ENCODE measurements at places on chromosomes 12 and 14.

DNA sequence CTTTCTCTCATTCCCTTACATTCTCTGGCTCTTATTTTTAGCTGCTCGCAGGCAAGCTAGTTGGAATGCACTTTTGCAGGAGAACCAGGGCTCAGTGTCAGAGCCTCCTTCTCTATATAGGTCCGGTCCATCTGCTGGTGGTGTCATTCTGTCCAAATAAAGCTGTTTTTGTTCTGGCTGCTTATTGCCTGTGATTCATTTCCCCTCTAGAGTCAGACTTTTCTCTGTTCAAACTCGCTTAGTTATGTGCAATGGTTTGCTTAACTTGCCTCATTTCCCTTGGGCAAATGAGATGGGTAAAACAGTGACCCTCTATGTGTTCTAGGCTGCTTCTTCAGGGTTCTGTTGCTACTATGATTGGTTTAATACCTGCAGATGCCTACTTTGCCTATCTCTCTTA lies 2.9 kb downstream of the SMARCD1 start:
- DNase-seq = no peak

GRCh38 chr12:5456030-5456429 lies 24.1 kb downstream of the NTF3 start:
- no peak for DNase-seq

DNA sequence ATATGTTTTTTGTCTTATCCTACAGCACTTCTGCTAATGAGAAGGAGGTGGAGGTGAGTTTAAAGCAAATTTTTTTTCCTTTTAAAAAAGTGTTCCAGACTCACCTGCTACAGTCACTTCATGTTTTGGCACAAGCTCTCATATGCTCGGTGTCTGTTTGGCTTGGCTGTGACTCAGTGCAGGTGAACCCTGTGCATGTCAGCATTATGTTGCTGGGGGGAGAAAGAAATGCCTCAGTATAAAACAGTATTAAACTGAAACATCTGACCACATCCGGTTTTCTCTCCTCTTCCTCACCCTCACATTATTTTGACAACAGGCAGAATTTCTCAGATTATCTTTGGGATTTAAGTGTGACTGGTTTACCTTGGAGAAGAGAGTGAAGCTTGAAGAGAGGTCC lies 105.2 kb downstream of the DNAI7 start:
- DNase-seq = peak; percentile 33

DNA sequence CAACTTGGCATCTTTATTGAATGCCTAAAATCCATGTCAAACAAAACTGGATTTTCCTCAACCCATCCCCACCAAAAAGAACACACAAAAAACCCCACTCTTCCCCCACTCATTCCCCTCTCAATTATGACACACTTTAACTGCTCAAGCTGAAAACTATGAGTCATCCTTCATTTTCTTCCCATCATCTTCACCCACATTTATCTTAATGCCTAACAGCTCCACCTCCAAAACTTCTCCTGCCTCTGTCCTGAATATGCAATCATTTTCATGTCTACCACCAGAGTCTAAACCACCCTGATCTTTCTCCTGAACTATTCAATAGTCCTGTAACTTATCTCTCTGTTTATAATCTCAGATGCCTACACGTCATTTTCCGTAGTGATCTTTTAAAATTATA lies 239.7 kb downstream of the BCAT1 start:
- no peak for DNase-seq

GRCh38 chr12:46560874-46561273 lies 188.3 kb upstream of the SLC38A2 start:
- no peak for DNase-seq

- DNase-seq = no peak
These were observed 60.2 kb upstream of the ATP2B1 start for GRCh38 chr12:89768586-89769482.

DNA sequence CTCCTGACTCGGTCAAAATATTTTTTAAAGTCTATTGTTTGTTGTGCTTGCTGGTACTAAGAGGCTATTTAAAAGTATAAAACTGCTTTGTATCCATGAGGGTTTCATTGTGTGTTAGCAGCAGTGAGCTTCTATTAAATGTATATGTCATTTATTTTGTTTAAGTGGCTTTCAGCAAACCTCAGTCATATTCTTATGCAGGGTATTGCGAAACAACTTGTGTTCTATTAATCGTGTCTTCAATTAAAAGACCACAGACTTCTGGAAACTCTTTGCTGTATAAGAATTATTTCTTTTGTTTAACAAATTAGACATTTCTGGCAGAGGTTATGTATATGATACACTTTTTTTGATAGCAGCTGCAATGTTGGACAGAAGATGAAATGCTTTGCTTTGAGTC lies 6.5 kb downstream of the IAPP start:
- no peak for DNase-seq

- no peak for DNase-seq
These were observed 10.7 kb upstream of the TMBIM6 start for GRCh38 chr12:49730568-49731101.

- no peak for DNase-seq
These were observed at the start of gene SLC24A4 for GRCh38 chr14:92323011-92323915. Gene SLC24A4, plus strand, starts transcription at chr14:92323165. Its CDS starts 666 bp downstream, at chr14:92323831.

- no peak for DNase-seq
These were observed 26.3 kb upstream of the ANO2 start for GRCh38 chr12:5971194-5971850.

DNA sequence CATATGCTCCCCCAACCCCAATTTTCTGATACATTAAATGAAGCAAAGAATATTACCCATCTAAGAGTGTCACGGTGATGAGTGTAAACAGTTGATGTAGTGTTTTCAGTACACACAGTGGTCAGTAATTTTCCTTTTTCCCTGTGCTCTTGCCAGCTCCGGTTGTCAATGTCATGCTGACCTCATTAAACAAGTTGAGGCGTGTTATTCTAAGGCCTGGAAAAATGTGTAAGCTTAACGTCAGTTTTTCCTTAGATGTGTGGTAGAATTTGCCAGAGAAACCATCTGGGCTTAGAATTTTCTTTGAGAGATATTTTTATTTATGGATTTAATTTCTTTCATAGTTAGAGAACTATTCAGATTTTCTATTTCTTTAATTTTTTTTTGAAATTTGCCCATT lies 11.7 kb upstream of the SERPINA6 start:
- DNase-seq = no peak

GRCh38 chr14:57686304-57686703 lies 179.6 kb downstream of the SLC35F4 start:
- DNase-seq = no peak

- DNase-seq = peak; percentile 18
These were observed 1108.8 kb upstream of the SEL1L start for GRCh38 chr14:82642425-82642824.

GRCh38 chr12:101108130-101108529 lies 101.9 kb downstream of the SLC5A8 start:
- no peak for DNase-seq

- DNase-seq = no peak
These were observed 59.3 kb upstream of the TMPO start for GRCh38 chr12:98456041-98456440.

DNA sequence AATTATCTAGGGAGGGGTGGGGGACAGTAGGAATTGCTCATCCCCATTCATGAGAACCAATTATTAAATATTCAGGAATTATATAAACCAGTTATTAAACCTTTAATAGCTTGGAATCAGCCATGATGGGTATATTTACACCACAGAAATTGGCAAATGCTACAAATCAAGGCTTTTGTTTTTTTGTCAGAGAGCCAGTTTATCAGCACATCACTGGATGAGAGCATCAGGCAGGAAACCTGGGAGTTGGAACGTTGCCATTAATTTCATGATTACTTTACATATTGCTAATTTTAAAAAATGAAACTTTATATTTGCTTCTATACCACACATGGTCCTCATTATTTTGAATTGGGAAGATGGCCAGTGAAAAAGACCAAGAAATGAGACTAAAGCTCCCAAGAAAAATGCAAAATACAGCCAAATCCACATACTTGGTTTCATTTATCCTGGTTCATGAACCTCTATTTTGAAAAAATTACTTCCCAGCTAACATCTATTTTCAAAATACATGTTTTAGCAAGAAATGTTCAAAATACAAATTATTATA lies 48.4 kb downstream of the ATL1 start:
- no peak for DNase-seq

DNA sequence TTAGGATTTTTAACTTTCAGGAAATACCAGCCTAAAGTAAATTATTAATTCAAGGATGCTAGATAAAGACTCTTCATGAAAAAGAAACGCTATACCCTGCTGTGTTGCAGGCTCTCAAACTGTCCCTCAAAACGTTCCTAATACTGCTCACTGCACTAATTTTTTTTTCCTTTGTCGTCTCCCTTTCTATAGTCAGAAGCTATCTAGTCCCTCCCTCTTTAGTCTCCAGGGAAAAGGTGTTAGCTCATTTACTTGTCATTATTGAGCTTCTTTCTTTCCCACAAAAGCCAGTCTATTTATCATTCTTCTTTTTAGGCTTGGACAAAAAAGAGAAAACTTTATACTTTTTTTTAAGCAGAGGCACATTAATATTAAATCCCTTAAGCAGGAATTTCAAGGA lies 30.3 kb upstream of the INSM2 start:
- no peak for DNase-seq

GRCh38 chr14:59566725-59567124 lies 9.9 kb downstream of the CCDC175 start:
- DNase-seq = no peak

DNA sequence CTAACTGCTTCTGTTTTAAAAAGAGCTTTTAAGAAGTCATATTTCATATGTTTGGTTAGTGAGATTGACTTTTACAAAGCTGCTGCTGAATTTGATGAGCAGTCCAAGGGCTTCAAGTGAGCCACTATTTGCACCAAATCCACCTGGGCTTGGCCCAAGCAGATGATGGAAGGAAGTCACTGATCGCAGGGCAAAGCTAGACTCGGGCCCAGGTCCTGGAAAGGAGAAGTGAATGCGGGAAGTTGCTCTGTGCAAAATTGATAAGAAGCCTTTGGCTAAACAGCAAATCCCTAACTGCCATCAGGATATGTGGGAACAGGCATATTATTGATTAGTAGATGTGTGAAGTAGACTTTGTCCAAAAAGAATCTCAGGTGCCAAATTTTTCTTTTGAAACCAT lies 30.5 kb downstream of the PLXNC1 start:
- no peak for DNase-seq

- no peak for DNase-seq
These were observed 1.1 kb downstream of the ALDH6A1 start for GRCh38 chr14:74083161-74083560.

- DNase-seq = no peak
These were observed 241.8 kb upstream of the ATP2B1 start for GRCh38 chr12:89950421-89950820.

DNA sequence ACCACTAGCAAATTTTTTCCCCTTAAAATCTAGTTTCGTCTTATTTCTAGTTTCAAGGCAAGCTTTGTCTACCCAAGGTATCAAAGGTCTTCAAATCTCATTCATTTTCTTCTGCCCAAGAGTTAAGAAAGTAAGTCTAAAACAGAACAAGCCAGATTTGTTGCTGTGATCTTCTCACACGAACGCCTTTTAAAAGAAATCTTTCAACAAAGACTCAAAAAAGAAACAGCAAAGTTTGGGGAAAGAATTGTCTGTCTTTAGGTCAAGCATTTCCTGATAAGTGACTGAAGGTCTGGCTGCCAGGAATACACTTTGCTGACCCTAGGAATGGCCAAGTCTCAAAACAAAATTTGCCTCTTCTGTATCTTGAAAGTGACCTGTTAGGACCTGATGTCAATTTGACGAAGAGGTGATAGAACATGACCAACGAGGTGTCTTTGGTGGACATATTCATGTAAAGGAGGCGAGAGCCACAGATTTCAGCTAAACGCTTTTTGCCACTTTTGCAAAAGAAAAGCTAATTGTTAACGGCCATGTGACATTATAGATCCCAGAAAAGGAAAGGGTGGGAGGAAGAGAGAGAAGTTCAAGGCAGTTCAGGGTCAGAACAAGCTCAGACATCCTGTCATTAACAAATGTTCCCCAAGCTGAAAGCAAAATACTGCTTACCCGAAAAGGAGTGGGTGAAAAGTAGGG lies 1.7 kb downstream of the CDK17 start:
- no peak for DNase-seq

- no peak for DNase-seq
These were observed 311.0 kb upstream of the RGS6 start for GRCh38 chr14:71621276-71621675.

GRCh38 chr12:77943466-77943865 lies 112.8 kb downstream of the NAV3 start:
- no peak for DNase-seq

DNA sequence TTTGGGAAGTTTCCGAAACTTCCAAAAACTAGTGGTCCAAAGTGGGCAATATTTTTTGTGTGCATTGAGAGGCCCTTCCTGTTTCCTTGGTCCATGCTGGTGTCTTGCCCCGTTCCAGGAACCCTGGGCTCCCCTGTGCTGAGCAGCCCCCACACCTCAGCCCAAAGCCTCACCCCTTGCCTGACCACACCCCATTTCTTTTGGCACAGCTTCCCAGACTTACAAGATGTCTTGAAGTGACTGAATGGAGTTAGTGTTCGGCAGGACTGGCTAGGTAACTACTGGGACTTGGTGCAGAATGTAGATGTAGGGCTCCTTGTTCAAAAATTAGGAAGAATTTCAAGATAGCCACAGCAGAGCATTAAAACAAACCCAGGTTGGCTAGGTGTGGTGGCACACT lies 68.6 kb downstream of the ETV6 start:
- DNase-seq = no peak

Measured in Jurkat, Clone E6-1 (cell line).